Activated naive CD4-positive, alpha-beta T cell (primary cell): ENCODE measurements at places on chromosomes 16 and 17.

DNA sequence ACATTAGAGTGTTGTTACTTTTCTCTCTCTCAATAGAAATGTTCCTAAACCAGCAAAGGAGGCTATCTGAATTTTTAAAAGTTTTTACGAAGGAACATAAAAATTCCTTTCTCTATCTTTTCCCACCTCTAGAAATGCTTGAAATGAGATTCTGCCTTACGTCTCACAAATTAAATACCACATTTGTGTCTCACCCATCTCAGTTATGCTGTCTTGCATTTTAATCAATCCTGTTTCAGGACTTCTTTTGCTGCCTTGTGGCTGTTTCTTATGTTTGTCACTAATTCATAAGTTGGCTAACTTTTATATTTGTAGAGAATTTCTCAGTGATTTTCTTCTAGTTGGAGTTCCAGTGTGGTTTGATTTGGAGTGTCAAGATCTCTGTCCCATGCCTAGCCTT lies 3.5 kb downstream of the OMG start:
- DNase-seq, result no peak

- DNase-seq, result no peak
These were observed 26.6 kb upstream of the SKAP1 start for GRCh38 chr17:48456589-48456988.

DNA sequence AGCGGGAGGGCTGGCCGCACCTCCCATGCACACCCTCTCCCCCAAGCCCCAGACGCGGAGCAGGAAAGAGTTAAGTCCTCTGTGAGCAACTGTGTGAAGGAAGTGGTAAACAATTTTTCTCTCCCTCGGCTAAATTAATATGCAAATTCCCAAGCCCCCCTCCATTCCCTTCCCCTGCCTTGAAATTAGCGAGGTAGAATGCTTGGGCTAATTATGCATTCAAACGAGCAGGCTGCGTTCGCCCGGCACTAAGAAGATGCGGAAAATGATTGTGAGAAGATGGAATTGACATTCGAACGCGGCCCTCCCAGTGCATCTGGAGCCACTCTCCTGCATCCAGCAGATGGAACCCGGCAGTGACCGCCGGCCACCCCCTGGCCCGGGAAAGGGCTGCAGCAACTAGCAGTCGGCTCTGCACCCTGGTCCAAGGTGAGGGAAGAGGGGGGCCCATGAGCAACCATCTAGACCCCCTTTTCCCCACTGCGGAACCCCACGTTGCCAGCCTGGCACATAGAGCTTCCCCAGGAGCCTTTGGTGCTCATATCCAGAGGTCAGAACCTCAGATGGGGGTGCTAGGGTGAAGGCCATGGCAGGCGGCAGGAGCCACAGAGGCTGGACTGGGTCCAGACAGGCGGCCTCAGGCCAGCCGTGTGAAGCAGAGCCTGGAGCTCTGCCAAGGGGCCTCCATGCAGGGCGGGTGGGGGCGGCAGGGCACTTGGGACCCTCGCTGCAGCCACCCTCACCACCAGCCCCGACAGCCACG lies 49.1 kb upstream of the ACSF3 start:
- DNase-seq, result no peak

DNA sequence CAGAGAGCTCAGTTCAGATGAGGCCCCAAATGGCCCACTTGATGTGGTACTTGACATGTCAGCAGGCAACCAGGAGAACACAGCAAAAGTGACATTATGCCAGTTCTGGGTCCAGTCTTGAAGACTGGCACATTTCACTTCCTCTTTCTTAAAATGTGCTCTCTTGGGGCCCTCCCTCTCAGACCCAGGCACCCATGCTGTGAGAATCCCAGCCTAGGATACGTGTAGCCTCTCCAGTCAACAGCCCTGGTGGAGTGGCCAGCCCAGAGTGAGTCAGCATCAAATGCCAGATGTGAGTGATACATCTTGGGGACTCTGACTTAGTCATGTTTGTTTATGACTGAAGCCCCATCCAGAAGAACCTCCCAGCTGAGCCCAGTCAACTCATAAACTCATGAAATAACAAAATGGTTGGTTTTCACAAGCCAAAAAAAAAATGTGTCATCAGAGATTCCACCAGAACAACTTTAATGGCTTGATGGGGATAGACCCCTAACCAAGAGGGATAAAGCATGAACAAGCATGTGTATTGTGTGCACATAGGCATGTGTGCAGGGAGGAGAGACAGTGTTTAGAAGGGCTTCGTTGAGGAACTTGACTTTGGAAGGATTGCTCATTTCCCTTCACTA lies 82.5 kb upstream of the TNRC6C start:
- DNase-seq, result no peak

DNA sequence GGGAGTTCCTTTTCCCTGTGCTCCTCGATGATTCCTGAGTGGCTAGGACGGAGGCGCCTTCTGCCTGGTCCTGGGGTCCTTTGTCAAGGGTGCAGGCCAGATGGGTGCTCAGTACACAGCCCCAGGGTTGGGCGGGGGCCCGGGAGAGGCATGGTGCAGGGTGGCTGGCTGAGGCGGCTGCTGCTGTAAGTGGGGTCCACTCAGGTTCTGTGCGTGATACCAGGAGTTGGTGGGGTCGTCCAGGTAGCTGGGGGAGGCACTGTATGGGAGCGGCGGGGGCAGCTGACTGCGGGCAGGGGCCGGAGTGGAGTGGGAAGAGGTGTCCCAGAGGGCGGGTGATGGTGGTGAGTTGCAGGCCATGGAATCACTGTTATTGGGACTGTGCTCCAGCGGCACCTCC lies 3.6 kb downstream of the DLX3 start:
- DNase-seq, result no peak

GRCh38 chr17:28494445-28495188 lies 11.5 kb upstream of the FOXN1 start:
- peak; percentile 67 for DNase-seq

- no peak for DNase-seq
These were observed 64.7 kb downstream of the CDH11 start for GRCh38 chr16:65057184-65057583.

DNA sequence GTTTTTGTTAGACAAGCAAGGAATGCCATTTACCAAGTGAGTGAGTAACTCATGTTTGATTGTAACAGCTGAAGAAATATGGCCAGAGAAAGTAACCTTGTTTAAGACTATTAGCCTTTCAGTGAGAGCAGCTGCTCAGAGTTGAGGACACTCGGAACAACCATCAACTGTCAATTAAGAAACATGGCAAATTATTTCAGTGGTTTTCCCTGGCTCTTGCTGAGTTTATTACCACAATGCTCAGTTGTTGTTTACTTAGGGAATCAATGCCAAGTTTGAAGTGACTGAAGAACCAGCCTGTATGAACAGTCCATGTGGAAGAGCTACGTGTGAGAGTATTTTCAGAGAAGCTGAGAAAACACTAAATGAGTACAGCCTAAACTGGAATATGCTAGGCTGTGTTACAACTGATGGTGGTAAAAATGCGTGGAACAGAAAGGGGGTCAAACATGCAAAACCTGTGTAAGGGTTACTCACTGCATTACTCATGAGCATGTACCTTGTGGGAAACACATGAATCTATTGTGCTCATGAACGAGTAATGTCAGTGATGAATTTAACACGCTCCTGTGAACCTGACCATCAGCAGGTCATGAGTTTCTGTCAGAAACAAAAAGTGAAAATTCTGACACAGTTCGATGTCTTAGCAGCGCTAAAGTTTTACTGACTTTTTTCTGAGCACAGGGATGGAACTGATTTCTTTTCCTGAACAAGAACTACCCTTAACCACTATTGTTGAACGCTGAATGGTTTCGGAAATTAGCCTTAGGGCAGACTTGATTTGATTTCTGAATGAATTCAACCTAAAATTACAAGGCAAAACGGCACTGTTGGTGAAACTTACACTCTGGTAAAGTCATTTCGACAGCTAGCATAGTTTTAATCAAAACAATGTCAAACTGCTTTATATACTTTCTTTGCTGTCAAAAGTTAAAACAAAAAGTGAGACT lies 33.5 kb downstream of the GNA13 start:
- DNase-seq, result no peak

DNA sequence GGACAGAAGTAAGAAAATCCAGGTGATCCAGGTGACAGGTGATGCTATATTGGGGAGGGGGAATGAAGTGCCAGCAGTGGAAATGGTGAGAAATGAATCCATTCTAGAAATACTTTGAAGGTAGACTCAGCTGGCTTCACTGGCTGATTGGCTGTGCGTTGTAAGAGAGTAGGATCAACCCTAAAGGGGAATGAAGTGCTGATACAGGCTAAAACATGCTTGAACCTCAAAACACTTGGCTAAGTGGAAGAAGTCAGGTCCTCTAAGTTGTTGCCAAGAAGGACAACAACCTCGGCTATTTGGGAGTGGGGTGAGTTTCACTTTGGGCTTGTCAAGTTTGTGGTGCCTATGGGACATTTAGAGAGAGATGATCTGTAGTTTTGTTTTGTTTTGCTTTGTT lies 24.1 kb upstream of the SCNN1B start:
- no peak for DNase-seq

- DNase-seq, result no peak
These were observed 24.8 kb upstream of the NSRP1 start for GRCh38 chr17:30091771-30092170.

GRCh38 chr16:66474750-66475199 lies 47.7 kb downstream of the BEAN1 start:
- DNase-seq, result no peak

DNA sequence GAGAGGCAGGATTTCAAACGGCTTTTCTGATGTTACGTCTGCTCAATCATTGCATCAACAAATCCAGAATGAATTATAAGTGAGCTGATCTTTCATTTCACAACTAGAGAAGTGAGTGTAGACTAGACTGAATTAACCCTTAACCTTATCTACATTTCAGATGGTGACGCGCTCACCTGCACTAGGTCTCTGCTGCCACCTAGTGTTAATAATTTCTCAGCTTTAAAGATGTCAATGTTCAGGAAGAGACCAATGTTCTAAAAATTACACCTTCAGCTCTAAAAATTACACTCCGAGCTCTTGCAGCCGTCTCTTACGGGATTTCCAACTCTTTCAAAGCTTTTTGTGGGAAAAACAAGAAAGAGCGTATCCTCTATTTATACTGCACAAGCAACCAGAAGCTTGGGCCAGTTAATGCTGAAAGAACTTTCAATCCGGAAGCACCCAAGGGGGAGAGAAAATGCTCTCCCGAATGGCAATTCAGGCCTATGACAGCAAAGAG lies 88.2 kb upstream of the FA2H start:
- no peak for DNase-seq

DNA sequence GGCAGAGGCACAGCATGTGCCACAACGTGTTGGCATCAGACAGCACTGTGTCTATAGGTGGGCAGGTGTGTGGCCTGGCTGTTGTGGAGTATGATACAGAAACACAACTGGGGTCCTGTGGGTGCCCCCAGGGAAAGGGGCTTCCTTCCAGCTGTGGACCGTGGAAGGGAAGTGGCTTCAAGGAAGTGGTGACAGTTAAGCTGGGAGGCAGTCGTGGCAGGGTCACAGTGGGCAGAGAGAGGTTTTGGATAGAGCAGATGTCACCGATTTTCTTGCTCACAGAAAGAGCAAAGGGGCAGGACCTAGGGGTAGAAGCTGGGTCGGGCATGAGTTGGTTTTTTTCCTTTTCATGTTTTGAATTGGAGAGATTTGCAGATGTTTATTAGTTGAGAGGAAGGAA lies 11.2 kb upstream of the ORAI3 start:
- no peak for DNase-seq

GRCh38 chr16:48628359-48628985 lies 18.5 kb upstream of the N4BP1 start:
- no peak for DNase-seq

GRCh38 chr17:66422186-66422585 lies 119.8 kb downstream of the PRKCA start:
- DNase-seq, result no peak

DNA sequence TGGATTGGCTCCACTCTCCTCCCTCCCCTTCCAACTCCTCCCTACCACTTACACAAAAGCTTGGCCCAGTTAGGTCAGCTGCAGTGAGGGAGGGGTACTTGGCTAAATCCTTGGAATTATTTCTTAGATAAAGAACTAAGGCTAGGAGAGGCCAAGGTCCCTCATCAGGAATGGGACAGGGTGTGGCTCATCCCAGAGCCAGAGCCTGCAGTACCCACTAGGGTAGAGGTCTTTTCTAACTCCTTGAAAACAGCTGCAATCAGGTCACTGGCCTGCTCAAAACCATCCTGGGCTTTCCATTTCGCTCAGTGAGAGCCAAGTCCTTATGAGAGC lies 1.9 kb upstream of the SLC46A1 start:
- no peak for DNase-seq

DNA sequence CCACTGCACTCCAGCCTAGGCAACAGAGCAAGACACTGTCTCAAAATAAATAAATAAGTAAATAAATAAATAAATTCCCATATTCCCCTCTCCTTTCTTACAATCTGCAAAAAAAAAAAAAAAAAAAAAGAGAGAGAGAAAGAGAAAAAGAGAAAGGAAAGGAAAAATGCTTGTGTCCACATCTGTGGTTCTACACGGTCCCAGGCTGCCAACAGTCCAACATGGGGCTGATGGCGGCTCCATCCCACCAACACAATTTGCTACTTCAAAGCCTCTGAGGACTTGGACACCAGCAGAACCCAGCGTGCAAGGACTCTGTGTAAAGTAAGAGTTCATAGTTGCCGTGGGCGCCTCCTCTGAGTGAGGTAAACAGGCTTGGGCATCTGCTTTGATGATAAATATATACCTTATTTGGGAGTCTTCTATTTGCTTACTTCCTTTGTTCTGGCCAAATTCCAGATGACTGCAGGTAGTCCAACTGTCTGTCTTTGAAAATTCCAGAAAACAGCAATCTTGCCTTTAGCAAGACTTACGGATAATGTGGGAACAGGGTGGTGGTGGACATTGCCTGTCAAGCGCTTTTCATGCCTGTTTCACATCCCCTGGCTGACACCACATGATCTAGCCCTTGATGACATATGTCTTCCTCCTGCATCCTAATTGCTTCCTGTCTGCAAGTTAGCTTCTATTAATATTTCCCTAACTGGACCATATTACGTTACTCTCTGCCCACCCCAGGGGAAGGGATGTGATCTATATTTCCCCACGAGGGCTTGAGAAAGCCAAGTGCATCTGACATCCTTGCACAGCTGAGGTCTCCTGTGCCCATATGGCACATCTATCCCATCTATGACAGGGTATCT lies 10.1 kb downstream of the LITAF start:
- no peak for DNase-seq

- DNase-seq, result no peak
These were observed 13.4 kb downstream of the HSPB9 start for GRCh38 chr17:42135664-42136653.

DNA sequence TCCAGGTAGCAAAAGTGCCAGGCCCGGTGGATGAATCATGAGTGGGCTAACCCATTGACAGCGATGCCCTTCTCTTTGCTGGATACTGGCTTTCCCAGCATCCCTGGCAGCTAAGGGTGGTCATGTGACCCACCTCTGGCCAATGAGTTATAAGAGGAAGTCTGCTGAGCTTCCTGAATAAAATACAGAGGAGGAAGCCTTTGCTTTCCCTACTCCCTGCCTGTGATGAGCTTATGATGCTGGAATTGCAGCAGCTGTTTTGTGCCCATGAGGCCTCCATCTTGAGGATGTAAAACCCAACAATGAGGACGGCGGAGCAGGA lies 15.0 kb upstream of the ATP2A3 start:
- no peak for DNase-seq

GRCh38 chr16:67661886-67662652 lies 1.3 kb downstream of the PARD6A start:
- DNase-seq, result no peak

GRCh38 chr17:9229826-9230201 lies 208.5 kb downstream of the NTN1 start:
- DNase-seq, result no peak

GRCh38 chr16:27267037-27267677 lies 1.4 kb downstream of the NSMCE1 start:
- DNase-seq, result no peak

- no peak for DNase-seq
These were observed 6.4 kb downstream of the CACNG5 start for GRCh38 chr17:66841328-66841727.
